RKO (cell line): ENCODE measurements at places on chromosomes 6 and 20.
A peak's percentile ranks its signal among the peaks of the same experiment; 100 is the strongest.

DNA sequence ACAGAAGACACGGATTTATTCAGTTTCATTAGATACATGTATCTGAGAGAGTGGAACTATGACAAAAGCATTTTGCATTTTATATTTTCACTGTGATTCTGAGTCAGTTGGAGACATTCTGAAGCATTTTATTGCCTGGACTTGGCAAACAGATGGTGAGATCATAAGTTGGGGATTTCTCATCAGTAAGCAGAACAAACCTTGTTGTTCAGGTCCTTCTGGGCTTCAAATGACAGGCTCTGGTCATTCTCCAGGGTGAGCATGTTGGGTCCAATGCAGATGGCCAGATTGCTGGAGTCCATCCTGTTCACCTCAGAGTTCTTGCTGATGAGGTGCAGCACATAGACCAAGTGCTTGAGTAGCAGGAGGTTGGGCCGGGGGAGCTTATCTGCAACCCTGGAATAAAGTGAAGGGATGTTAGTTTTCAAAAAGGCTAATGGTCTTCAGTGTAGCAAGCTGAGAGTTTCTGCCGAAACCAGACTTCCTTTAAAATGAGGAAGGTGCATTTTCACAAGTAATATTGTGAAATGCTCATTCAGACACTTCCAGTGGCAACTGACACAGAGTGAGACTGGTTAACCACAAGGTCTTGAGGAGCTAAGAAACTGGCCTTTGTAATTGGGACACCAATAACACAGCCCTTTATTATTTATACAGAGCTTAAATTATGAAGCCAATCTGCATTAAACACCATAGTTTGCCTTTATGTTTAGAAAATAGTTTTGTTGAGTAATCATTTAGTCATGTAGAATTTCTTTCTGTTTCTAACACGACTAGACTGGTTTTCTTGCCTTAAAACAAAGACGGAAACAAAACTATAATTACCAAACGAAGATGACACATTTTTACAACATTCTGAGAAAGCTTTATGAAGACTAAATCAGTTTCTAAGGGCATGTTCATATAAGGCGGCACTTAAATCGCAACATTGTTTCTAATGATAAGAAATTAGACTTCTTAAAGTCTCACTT, 5.6 kb downstream of the TAGAP start:
- DNase-seq, result no peak

DNA sequence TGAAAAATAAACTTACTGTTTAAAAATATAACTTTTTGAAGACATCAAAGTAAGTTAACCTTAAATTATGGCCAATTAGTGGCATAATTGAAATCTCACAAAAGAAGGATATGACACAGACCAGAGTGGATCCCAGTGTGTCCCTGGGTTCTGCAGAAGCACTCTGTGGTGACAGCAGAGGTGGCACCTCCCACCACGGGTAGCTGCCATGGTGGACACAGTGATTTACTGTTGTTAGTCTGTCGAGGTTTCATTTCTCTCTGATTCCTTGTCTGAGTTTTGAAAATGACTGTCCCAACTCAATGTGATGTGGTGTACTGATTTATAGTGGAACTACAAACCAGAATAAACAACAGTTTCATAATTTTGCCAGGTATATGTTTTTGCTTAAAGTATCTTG, 76.5 kb downstream of the TULP4 start:
- no peak for DNase-seq

- no peak for DNase-seq
Observed at GRCh38 chr20:11604339-11604738, 313.4 kb upstream of the BTBD3 start.

DNA sequence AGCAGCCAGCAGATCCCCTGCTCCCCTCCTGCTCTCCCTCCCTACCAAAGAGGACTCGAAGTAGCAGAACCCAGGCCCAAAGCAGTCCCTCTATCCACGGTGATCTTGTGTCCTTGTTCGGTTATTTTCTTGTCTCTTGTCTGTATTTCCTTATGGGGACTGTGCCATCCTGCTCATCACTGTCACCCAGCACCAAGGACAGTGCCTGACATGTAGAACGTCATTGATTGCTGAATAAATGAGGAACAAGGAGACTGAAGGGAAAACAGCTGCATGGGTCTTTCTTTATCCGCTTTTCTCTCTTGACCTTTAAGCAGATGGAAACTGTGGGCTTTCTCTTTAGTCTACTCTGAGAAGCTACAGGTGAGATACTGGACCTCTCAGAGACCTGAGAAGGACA, 29.4 kb upstream of the ZNF831 start:
- no peak for DNase-seq

DNA sequence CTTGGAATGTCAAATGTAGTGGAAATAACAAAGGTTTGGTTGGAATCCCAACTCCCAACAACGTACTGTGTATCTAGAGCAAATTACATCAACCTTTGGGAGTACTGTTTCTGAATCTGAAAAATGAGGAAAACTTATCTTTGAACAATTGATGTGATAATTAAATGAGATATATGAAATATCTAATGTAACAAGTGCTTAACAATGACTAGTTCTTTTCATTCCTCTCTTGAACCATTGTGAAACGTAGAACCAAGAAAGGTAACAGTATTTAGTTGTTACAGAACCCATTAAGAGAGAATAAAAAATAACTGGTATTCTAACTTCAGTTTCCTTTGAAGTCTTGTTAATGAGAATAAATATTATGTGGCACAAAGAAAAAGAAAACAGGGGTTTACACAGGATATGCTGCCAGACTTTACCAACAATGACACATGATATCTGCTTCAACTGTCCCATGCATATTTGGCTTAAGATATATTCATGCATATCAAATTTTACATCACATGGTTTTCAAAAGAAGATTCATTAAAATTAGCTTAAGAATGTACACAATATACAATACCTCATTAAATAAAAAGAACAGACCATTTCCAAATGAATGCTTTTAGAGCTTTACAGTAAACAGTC, 111.8 kb downstream of the ATG5 start:
- DNase-seq, result no peak

DNA sequence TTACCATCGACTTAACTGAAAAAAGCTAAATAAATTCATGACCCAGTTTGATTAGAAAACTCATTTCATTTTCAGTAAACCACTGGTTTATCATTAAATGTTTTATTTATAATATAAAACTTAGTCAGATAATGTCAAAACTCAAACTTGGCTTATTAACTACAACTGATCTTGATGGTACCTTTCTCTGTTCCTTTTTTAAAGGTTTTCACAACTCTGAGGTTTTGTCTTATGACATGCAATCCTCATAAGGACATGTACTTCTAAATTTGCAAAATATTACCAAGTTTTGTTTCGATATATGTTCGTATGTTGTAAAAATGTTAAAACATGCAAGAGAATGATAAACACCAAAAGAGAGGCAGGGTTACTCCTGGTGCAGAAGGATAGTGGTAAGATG, 82.5 kb upstream of the PDE10A start:
- no peak for DNase-seq

DNA sequence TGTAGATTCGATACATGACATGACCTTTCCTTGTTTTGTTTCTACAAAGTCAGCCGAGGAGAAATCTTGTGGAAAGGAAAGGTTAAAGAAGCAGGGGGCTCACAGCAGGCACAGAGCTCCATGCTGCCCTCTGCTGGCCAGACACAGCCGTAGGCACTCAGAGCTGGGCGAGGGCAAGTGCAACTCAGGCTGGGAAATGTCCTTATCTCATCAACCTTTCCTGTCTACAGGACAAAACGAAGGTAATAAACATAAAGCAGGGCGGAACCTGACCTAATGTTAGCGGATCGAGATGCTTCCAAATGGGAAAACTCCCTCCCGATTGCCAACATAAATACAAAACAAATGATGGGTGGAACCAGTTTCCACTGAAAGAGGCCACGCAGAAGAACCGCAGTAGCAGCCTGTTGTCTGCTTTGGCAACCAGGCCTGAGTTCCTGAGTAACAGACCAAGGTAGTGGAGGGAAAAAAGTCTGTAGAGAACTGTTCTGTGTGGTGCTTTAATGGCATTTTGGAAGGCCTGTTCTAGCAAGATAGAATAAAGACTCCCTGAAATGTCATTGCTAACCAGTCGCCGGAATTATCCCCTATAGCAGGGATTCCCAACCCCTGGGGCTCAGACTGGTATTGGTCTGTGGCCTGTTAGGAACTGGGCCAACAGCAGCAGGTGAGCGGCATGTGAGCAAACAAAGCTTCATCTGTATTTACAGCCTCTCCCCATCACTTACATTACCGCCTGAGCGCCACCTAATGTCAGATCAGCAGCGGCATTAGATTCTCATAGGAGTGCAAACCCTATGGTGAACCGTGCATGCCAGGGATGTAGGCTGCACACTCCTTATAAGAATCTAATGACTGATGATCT, 85.2 kb downstream of the MBOAT1 start:
- DNase-seq, result peak; percentile 59

DNA sequence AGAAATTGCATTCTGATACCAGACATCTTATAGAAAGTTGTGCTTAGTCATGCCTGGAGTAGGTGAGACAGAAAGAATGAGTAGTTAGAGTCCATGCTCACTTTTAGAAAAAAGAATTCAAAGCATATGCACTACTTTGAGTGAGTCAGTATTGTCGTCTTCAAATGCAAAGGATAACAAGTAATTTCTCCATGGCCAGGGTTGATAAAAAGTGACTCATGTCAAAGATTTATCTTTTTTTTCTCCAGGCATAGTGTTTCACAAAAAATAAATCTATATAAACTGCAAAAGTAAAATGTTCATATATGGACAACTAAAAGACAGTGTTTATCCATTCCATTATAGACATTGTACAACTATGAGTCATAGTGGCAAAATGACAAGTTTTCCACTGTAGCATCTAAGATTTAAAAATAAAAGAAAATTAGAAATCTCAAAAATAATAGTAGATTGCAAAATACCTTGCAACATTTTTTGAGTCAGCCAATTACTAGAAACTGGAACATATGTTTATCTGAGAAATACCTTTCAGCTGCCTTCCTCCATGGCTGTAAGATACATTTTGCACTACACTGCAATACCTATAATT, 329.6 kb downstream of the GRIK2 start:
- DNase-seq, result peak; percentile 50

DNA sequence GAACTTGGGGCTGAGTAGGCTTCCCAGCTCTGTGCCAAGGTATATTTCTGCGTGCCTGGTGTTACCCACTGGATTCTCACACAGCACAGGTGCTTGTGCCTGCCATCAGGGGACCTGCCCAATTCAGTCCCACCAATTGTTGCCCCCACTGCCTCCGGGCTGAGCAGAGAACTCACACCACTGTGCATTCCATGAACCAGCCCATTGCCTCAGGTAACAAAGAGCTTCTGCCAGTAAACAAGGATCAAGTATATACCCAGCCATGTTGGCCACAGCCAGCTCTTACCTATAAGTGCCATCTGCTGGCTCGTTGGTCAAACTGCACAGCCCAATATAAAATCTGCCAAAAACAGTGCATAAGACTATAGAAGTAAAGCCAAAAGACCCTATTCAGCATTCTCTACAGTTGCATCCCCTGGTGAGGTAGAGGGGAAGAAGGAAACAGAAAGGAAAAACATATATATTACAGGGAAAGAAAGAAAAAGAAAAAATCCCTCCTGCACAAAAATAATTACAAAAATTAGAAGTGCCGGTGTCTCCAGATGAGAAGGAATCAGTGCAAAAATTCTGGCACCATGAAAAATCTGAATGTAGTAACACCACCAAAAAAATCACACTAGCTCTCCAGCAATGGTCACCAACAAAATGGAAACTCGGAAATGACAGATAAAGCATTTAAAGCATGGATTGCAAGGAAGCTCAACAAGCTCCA, 241.4 kb downstream of the IBTK start:
- peak; percentile 57 for DNase-seq

GRCh38 chr20:38935285-38935684, 9.1 kb downstream of the FAM83D start:
- DNase-seq, result peak; percentile 68

DNA sequence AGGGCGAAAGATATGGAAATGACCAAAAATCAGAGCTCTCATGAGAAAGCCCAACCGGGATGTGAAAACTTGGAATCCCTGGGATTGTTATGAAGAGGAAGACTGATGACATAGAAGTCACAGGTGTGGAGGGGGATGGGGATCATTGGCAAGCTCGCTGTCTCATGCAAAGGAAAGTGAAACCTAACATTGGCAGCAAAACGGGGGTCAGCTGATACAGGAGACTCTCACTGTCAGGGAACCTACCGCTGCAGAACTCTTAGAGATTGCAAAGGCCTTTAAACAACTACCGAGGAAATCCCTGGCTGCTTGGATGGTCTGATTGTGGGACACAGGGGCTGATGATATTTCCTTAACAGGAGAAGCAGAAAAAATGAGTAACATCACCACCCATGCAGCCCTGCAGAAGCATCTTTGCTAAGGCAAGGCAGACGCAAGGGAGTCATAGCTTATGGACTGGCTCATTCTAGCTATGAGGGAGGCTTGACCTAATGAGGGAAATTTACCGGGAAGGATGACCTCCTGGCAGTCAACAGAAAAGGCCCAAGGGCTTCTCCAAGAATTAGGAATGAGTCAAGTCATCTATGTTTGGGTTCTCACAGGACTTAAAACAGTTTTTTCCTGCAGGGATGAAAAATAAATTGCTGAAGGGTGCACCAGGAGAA, 7.0 kb downstream of the MUC21 start:
- no peak for DNase-seq

- DNase-seq, result no peak
Observed at GRCh38 chr20:44597516-44597915, 15.1 kb downstream of the PKIG start.

DNA sequence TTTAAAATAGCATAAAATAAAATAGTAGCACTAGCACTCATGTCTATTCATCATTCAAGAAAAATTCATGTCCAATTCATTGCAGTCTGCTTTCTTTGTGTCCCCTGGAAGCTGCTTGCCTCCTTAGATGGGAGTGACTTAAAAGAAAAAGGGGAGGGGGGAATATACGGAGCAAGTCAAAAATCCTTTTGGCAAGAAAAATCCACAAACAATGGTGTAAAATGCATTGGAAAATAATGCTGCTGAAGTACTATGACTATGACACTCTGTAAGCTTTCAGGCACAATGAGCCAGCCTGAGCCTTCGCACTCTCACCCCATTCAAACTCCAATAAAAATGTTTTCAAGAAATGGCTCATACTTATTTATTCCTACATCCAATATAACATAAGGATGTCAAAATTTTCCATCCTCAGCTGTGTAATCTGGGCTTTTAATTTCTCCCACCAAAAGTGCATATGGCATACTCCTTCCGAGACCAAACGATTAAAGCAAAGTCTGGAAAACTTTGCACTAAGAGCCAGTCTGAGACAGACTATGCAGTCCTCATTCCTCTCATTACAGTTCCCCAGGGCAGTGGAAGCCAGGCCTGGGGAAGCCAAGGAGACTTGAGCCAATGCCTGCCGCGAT, 790 bp downstream of the NEDD9 start:
- no peak for DNase-seq
